ENCODE measurements at places on chromosomes 12 and 14.

- no peak for DNase-seq
These were observed 7.2 kb upstream of the MAP3K9 start for GRCh38 chr14:70816525-70816924.

GRCh38 chr12:99695050-99695449, 47.5 kb downstream of the GARIN6 start:
- DNase-seq: no peak

DNA sequence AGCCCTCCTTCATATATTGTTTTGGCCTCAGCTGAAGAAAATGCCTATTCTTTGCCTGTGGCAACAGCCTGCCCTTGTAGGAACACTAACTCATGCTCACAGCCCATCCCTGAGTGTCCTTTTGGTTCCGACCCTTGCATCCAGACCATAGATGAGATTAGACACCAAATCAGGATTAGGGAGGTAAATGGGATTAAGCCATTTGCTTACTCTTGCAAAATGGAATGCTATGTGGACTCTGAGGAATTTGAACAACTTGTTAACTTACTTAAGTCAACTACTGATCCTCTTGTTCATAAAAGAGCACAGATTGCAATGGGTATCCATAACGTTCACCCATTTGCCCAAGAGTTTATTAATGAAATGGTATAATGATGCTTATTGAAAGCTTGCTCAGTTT, 27.3 kb downstream of the TSHR start:
- no peak for DNase-seq

- no peak for DNase-seq
These were observed 10.3 kb upstream of the SLCO1B3 start for GRCh38 chr12:20800160-20800559.

DNA sequence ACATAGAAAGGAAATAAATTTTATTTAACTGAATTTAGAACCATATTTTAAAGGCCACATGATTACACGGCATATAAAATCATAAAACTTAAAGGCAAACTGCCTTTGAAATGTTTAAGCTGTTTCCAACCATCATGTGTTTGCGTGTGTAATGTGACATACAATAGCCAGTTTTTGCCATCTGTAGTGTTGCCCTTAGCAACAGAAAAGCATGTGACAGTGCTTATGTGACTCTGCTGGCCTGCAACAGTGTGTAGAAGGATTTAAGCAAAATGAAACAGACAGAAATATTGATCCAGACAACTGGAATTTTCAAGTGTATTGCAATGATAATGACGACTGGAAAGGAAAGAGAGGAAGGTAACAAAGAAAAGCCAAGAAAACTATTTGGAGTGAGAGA, 49.5 kb downstream of the TSPAN19 start:
- no peak for DNase-seq

DNA sequence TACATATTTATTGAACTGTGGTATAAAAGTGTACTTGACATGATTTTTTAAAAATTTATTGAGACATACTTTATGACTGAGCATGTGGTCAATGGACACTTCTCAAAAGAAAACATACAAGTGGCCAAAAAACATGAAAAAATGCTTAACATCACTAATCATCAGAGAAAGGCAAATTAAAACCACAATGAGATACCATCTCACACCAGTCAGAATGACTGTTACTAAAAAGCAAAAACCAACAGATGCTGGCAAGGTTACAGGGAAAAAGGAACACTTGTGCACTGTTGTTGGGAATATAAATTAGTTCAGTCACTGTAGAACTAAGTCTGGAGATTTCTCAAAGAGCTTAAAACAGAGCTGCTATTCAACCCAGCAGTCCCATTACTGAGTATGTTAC, 1177.6 kb downstream of the GALC start:
- no peak for DNase-seq

DNA sequence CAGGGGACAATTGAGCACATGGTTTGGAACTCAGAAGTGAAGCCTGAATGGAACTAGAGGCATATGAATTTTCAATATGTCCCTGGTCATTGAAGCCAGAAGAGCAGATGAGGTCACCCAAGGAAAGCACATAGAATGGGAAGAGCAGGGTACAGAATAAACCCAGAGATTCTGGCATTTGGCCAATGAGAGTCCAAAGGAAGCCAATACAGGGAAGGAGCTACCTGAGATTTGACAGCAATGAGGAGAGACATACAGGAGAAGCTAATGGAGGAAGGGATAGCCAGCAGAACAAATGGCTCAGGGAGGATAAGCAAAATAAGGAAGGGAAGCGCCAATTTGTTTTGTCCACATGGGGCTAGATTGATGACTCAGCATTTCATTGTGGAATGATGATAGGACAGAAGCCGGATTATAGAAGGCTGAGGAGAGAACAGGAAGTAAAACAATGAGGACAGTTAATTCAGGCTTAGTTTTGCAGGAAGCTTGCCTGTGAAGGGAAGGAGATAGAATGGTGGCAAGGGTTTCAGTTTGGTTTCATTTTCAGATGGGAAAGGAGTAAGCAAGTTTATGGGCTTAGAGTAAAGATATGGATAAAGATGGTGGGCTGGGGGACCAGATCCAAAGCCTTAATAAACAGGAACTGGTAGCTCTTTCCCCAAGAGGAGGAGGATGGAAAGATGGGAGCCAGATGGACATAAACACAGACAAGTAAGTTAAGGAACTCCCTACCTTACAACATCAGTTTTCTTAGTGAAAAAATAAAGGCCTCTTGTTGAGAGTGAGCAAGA, 3.2 kb upstream of the SPTSSA start:
- peak; percentile 79 for DNase-seq

- DNase-seq: no peak
These were observed 16.3 kb downstream of the GXYLT1 start for GRCh38 chr12:42128327-42128726.

GRCh38 chr14:37650356-37651037, 55.1 kb downstream of the TTC6 start:
- no peak for DNase-seq

- peak; percentile 90 for DNase-seq
These were observed 32.7 kb upstream of the FBLN5 start for GRCh38 chr14:91980157-91980556.

- DNase-seq: no peak
These were observed 101.1 kb downstream of the B4GALNT3 start for GRCh38 chr12:560691-561390.

- DNase-seq: no peak
These were observed 688 bp upstream of the NECAP1 start for GRCh38 chr12:8081251-8081920.

- DNase-seq: no peak
These were observed 163.6 kb upstream of the BMP4 start for GRCh38 chr14:54120260-54120659.

GRCh38 chr12:58291106-58291505, 349.7 kb downstream of the ATP23 start:
- DNase-seq: no peak

DNA sequence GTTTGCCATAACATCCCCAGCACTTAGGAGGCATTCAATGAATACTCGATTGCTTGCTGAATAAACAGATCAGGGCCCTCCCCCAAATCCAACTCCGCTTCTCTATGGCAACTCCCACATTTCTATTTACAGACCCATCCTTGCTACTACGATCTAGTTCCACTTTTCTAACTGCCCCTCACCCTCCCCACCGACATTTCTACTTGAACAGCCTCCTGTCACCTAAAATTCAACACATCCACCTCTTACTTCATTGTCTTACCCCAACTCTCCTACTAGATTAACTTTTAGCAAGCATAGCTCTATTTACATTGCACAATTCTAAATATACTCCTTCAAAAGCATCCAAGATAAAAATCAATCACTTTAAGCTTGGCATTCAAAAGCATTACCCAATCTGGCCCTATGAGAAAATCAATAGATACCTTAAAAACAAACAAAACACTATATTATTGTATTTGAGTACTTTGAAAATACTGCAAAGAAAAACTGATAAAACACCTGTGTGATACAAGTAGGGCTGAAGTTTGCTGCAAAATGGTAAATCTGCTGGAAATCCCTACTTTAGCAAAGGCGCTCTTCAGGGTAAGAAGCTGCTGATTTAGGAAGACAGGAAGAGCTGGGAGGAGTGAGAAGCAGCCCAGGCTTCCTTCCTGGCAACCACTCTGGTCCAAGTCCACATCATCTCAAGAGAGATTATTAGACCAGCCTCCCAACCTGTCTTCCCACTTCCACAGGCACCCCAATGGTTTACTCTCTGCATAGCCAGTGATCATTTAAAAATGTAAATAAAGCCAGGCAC, 96.4 kb downstream of the HECTD4 start:
- no peak for DNase-seq

- DNase-seq: no peak
These were observed 241.7 kb upstream of the PDE3A start for GRCh38 chr12:20126601-20127000.

GRCh38 chr14:58836303-58836974, 198.7 kb downstream of the DACT1 start:
- no peak for DNase-seq
